ENCODE measurements at places on chromosomes 11 and 22. TPM values are rescaled to one million over a fixed set of nuclear protein-coding genes. Genes with fewer than 3 reads are reported as not detected.
A peak's percentile ranks its signal among the peaks of the same experiment; 100 is the strongest.

KCNQ1OT1 gene
- 3.0 TPM for total RNA-seq

LMO1 gene
- total RNA-seq, result not detected

GPHA2 gene
- total RNA-seq, result not detected

DNA sequence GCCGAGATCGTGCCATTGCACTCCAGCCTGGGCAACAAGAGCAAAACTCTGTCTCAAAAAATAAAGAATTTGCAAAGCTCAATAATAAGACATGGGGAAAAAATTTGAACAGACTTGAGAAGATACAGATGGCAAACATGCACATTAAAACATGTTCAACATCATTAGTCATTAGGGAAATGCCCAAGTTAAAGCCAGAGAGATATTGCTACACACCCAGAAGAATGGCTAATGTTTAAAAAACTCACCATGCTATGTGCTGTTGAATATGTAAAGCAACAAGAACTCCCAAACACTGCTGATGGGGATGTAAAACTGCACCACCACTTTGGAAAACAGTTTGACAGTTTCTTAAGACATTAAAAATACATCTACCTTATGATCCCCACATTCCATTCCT is 12.6 kb downstream of the LRRC75B start:
- DNase-seq, result no peak

DNA sequence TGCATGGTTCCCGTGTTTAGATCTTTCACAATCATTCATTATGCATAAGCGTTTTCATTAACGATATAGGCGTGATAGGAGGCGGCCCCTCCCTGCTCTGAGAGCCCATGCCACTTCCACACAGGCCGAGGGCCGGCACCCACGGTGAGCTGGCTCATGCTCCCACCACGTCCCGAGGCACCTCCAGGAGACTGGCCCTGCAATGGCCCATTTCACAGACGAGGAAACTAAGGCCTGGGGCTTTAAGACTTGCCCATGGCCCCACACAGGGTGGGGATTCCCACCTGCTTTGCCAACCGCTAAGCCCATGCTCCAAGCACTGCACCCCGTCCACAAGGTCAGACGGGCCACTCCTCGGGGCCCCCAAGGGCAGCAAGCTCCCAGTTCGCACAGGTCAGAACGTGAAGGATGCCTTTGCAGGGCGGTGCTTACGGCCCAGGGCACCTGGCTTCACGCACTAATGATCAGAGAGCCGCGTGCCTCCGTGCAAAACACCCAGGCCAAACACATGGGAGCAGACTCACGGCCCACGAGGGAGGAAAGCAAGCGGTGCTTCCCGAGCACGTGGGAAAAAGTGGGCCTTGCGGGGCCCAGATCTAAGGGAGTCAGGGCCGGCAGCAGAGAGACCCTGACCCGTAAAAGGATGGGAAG is 8.3 kb downstream of the OSBPL5 start:
- no peak for DNase-seq

GRCh38 chr11:27427183-27427980 is 45.2 kb downstream of the LGR4 start:
- no peak for DNase-seq

- DNase-seq, result no peak
These were observed 46.6 kb downstream of the CWC15 start for GRCh38 chr11:94926698-94927237.

- DNase-seq, result no peak
These were observed 83.7 kb downstream of the RPL27A start for GRCh38 chr11:8766043-8766987.

- peak; percentile 57 for DNase-seq
These were observed 1.9 kb upstream of the ROBO4 start for GRCh38 chr11:124899383-124900145.

- no peak for DNase-seq
These were observed 12.9 kb downstream of the BIRC3 start for GRCh38 chr11:102330231-102330630.

DNA sequence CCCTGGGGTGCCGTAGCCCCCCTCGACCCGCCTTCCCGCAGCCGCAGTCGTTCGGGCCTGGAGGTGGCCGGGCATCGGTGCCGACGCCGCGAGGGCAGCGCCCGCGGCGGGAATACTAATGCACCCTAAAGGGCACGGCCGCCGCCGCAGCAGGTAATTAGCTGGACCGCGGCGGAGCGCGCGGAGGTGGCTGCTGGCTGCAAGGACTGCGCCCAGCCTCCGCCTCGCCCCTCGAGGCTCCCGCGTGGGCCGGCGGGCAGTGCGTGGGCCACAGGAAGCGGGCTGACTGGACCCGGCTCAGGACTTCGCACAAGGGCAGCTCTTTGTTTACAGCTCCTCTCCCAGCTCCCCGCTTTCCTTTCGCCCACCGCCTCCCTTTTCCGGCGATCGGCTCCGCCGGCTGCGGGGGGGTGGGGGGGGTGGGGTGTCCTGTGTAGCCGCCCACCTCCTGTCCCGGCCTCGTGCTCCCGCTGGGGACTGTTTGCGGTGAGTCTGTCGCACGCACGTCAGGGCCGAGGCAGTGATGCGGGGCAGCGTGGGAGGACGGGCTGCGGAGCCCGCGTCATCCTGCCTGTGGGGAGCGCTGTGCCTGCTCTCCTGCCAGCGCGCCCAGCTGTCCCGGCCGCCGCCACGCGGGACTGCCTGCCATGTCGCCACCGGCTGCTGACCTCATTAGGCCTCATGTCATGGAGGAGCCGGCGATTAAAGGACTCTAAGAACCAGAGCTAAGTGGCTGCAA is 53.2 kb downstream of the GRIK4 start:
- DNase-seq, result no peak

GRCh38 chr11:74672332-74672955 is 58.8 kb downstream of the CHRDL2 start:
- no peak for DNase-seq

DNA sequence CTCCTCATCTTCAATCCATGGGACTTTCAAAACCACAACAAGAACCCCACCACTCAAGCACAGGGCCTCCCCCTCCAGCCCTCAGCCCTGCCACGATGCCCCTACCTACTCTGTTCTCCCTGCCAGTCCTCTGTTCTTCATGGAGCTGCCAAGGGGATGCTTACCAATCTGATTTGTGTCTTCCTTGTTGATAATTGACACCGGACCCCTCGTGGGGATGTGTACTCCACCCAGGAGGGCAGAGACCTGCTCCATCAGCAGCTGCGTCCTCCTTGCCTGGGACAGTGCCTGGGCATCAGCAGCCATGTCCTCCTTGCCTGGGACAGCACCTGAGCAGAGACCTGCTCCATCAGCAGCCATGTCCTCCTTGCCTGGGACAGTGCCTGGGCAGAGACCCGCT is 1489.2 kb downstream of the TBC1D22A start:
- peak; percentile 82 for DNase-seq

GRCh38 chr11:111408789-111409727 is 30.0 kb upstream of the POU2AF1 start:
- no peak for DNase-seq
